ENCODE measurements at places on chromosomes 1 and 21.

DNA sequence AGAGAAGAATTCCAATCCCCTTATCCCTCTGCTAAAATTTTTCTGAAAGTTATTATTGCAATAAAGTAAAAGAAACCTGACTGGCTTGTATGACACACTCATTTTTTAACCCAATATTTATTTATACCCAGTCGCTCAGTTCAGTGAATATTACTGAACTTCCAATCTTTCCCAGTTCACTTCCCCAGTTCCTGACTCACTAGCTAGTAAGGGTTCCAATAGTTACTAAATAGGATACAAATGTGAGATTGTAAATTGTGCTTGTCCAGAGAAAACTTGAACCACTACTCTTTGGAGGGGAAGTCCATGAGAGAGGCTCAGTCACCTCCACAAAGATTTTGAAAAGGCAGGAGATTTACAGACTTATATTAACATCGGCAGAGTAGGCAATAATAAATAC, 31.4 kb downstream of the PRDX6 start:
- DNase-seq = no peak

GRCh38 chr1:193087893-193088292, 17.3 kb downstream of the GLRX2 start:
- no peak for DNase-seq

DNA sequence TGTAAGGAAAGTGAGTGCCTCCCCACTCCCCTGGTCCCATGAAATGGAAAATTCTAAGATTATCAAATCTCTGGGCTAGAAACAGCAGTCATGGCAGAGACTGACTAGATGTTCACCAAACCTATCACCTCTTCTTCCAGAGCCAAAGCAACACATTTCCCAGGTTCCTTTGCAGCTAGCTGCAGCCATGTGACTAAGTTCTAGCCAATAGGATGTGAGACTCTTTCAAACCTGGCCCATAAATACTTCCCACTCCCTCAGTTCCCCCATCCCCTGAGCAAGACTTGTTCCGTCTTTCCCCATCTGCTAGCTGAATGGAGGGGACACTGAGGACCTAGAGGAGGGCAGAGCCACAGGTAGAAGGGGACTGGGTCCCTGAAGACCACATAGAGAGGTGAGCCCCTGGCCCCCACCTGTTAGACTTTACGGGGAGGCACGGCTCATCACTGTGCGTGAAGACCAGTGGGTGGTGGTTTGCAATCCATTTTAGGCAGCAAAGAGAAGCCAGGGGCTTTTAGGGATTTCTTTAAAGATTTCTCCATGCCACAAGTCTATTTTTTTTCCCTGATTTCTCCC, 17.2 kb downstream of the FAM43B start:
- DNase-seq = no peak

DNA sequence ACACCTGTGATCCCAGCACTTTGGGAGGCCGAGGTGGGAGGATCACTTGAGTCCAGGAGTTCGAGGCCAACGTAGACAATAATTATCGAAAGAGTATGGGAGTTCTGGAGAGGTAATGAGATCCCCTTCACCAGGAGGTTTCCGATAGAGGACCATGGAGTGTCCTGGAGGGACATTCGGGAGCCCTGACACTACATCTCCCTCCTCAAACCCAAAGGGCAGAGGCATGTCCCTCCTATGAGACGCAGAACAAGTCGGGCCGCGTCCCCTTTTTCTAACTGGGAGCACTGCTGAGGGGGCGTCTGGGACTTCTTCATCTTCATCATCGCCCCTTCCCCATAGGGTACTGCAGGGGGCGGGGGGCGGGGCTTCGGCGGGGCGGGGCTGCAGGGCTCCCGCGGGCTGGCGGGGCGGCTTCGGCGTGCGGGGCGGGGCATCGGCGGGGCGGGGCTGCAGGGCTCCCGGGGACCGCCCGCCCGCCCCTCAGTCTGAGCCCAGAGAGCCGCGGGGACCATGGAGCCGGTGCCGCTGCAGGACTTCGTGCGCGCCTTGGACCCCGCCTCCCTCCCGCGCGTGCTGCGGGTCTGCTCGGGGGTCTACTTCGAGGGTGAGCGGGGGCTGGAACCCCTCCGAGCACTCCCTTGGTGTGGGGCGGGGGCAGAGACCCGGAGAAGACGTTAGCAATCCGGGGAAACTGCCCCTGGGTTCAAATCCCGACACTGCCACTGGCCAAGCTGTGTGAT, at the start of gene THEMIS2:
Gene THEMIS2, plus strand, starts transcription at position 486 of the 743 bp plus-strand sequence. Its CDS starts 28 bp downstream, at position 514.
- peak; percentile 71 for DNase-seq

DNA sequence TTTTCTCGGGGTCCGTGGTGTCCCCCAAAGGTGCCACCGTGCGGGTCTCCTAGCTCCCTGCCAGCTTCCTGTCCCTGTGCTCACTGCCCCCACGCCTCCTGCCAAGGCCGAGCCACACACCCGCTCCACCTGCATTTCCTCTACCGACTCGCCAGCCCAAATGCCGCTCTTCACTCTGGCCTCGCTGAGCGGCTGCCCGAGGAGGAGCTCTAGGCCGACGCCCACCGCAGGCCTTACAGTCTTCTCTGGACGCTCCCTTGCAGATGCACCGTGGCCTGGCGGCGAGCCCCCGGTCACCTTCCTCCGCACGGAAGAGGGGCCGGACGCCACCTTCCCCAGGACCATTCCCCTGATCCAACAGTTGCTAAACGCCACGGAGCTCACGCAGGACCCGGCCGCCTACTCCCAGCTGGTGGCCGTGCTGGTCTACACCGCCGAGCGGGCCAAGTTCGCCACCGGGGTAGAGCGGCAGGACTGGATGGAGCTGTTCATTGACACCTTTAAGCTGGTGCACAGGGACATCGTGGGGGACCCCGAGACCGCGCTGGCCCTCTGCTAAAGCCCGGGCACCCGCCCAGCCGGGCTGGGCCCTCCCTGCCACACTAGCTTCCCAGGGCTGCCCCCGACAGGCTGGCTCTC, 26.3 kb downstream of the FTCD start:
- DNase-seq = no peak

DNA sequence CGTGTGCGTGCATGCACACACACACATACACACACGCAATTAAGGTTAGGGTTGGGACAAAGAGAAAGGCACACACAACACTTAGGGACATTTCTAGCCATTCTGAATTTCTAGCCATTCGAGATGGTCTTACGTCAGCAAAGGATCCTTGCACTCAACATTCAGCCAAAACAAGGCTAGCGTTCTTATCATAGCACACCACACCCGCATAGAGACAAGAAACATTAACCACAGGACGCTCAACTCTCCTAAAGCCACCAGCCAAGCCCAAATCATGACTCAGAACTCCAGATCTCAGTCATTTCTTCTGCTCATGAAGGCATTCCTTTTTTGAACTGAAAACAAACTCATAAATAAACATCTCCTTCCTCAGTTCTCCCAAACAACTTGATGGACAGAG, 106.8 kb downstream of the LMO4 start:
- DNase-seq = no peak

DNA sequence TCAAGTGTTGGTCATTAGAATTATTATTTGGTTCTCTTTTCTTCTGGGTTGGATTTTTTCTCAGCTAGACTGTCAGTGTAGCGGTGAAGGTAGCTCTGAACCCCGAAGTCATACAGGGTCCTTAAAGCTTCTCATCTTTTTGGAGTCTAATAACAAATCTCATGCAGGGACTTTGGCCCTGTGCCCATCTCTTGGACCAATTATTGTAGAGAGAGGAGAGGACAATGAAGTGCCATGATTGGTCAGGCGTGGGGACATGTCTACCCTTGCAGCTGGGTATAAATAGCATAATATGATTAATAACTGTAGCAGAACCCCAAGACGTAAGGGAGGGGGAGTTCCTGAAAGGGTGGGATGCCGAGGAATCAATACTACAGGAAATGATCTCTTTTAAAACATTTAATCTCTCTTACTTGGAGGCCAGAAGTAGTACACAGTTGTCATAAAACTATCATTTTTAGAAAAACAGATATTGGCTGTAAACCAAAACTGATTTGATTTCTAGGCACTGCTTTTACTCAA, 8.8 kb downstream of the MAGI3 start:
- DNase-seq = no peak

GRCh38 chr1:233844692-233845091, 59.8 kb upstream of the SLC35F3 start:
- no peak for DNase-seq

GRCh38 chr1:183195142-183195574, 9.1 kb downstream of the LAMC2 start:
- DNase-seq = no peak

DNA sequence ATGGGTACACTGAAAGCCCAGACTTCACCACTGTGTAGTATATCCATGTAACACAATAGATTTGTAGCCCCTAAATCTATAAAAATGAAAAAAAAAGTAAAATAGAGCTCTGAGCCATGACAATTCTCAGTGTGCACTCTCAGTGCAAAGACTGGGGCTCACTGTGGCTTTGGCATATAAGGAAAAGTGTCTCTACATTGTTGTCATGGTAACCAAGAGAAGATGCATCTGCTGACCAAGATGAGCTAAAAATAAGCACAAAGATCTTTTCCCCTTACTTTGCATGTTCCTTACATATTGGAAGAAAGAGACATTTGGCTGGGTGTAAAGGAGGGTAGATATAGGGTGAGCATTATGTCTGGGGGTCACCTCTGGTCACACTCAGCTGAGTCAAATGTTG, 12.0 kb downstream of the PGLYRP4 start:
- no peak for DNase-seq

Measured in inflammatory macrophage (primary cell).